ENCODE measurements at places on chromosomes 3 and 15.
A peak's percentile ranks its signal among the peaks of the same experiment; 100 is the strongest.

DNA sequence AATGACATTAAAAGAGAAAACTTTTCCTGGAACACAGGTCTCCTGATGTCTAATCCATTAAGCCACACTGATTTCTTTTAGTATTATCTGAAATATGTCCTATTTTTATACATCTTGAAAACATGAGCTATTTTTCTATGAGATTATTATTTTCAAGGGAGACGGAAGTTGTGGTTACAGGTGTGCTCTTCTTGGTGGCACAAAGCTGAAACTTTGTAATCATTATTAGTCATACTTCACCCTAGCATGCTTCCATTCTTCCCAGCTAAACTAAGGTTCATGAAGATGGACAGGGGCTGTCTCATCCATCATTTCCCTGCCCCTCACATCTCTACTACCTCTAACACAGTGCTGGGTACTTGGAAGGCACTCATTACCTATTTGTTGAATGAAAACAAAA lies 85.6 kb upstream of the POU1F1 start:
- H3K4me3 ChIP-seq = no peak overlapping the region
- H3K36me3 ChIP-seq = no peaks in the 10 kb centered on the region
- no peak for DNase-seq
- H3K27ac ChIP-seq = no peak overlapping the region
- no peaks in the 10 kb centered on the region for H3K27me3 ChIP-seq

DNA sequence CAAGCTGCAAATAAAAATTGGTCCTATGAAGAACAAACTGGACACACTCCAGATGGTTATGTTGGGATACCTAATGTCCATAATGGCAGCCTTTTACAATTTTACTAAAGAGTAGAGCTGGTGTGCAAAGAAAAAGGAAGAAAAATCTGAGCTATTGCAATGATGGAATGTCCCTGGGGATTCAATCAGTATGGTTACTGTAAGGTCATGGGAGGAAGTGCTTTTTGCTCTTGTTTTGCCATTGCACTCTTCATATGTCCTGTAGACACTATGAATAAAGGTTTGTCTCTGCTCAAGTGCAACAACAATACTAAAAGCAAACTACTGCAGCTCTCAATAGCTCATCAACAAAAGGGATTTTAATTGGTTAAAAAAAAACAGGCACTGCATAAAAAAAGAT lies 5.4 kb downstream of the PFN2 start:
- DNase-seq = no peak
- H3K36me3 ChIP-seq = no peaks in the 10 kb centered on the region
- H3K27me3 ChIP-seq = no peaks in the 10 kb centered on the region
- no peak overlapping the region for H3K27ac ChIP-seq
- H3K4me3 ChIP-seq = no peak overlapping the region
- H3K4me1 ChIP-seq = peaks cover 12% of the 10 kb centered on the region

DNA sequence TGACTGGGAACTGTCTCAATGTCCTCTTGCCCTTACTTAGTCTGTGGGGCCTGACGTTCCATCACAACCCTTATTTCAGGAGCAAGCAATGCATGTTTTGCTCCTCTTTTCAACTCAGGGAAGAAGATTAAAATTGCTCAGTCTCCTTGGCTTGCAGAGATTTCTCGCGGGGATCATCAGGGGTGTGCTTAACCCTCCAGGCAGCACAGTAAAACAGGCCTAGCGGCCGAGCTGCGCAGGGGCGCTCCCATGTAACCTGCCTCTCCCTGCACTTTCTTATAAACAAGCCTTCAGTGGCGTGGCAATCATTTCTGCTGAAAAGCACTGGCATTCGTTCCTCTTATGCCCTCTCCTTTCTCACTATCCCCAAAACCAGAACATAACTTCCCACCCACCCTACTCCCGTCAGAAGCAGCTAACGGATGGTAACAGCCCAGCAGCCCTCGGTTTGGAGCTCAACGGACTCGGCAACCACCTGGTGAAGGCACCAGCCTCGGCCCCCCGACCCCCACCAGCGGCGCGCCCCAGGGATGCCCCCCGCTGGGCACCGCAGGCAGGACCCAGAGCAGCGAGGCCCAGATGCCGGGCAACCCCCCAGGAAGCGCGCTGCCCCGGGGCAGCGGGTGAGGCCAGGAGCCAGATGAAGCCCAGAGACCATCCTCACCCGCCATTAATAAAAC lies 1.1 kb downstream of the MCF2L2 start:
- no peaks in the 10 kb centered on the region for H3K27me3 ChIP-seq
- H3K4me3 ChIP-seq = peak overlapping the region; percentile 60
- no peak for DNase-seq
- H3K4me1 ChIP-seq = peaks cover 14% of the 10 kb centered on the region

DNA sequence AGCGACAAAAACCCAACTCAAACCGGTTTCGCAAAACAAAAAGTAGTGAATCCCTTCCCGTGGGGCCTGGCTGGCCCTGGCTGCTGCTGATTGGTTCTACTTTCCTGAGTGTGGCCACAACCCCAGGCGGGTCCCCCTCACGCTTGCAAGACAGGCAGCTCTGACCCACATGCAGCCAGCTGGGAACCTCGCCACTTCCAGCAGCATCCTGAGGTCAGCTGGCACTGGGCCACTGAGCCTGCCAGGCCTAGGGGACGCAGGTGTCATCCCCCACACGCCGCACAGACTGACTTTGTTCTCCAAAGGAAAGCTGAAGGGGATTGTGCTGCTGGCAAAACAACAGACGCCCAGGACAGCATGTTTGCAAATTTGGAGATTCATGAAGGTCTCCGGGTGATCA lies 111.1 kb downstream of the TPRA1 start:
- H3K27me3 ChIP-seq = no peaks in the 10 kb centered on the region
- H3K4me1 ChIP-seq = no peaks in the 10 kb centered on the region
- no peak for DNase-seq
- H3K36me3 ChIP-seq = no peaks in the 10 kb centered on the region

GRCh38 chr3:12040902-12041301 lies 36.7 kb downstream of the SYN2 start:
- H3K4me3 ChIP-seq = no peak overlapping the region
- no peaks in the 10 kb centered on the region for H3K36me3 ChIP-seq
- DNase-seq = no peak
- H3K27me3 ChIP-seq = no peaks in the 10 kb centered on the region
- no peaks in the 10 kb centered on the region for H3K4me1 ChIP-seq

GRCh38 chr3:32082721-32083120 lies 23.7 kb upstream of the GPD1L start:
- no peaks in the 10 kb centered on the region for H3K27me3 ChIP-seq
- peak; percentile 3 for DNase-seq
- H3K27ac ChIP-seq = no peak overlapping the region
- no peaks in the 10 kb centered on the region for H3K36me3 ChIP-seq
- peaks cover 10% of the 10 kb centered on the region for H3K4me1 ChIP-seq
- no peak overlapping the region for H3K4me3 ChIP-seq

DNA sequence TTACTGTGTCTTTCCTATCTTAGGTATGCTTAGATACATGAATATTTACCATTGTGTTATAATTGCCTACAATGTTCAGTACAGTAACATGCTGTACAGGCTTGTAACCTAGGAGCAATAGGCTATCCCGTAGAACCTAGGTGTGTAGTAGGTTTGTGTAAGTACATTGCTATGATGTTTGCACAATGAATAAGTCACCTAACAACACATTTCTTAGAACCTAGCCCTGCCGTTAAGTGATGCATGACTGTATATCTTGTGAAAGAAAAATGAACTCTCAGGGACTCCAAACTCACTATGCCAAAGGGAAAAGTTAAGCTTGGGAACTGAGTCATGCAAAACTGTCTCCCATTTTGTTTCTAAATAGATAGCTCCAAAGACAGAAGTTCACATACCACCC lies 91.5 kb upstream of the ACP3 start:
- H3K4me3 ChIP-seq = no peak overlapping the region
- H3K36me3 ChIP-seq = no peaks in the 10 kb centered on the region
- peak overlapping the region; percentile 54 for H3K27ac ChIP-seq

GRCh38 chr15:49023354-49023753 lies 22.9 kb downstream of the SECISBP2L start:
- H3K4me1 ChIP-seq = no peaks in the 10 kb centered on the region
- H3K4me3 ChIP-seq = no peak overlapping the region
- no peak for DNase-seq
- peaks cover 20% of the 10 kb centered on the region for H3K36me3 ChIP-seq

- H3K27ac ChIP-seq = no peak overlapping the region
- no peaks in the 10 kb centered on the region for H3K27me3 ChIP-seq
- no peak for DNase-seq
- peaks cover 28% of the 10 kb centered on the region for H3K4me1 ChIP-seq
- no peak overlapping the region for H3K4me3 ChIP-seq
Observed at GRCh38 chr3:132198516-132198915, 118.7 kb upstream of the ACP3 start.

GRCh38 chr3:194683380-194683779 lies 2.3 kb upstream of the FAM43A start:
- H3K4me1 ChIP-seq = peaks cover 20% of the 10 kb centered on the region
- H3K4me3 ChIP-seq = no peak overlapping the region
- no peak overlapping the region for H3K27ac ChIP-seq
- H3K27me3 ChIP-seq = no peaks in the 10 kb centered on the region
- no peaks in the 10 kb centered on the region for H3K36me3 ChIP-seq

GRCh38 chr15:25333049-25333448 lies 105.8 kb downstream of the UBE3A start:
- peaks cover 6% of the 10 kb centered on the region for H3K4me1 ChIP-seq
- H3K36me3 ChIP-seq = no peaks in the 10 kb centered on the region
- no peak overlapping the region for H3K4me3 ChIP-seq
- no peak overlapping the region for H3K27ac ChIP-seq
- no peak for DNase-seq

GRCh38 chr3:189947948-189948723 lies 172.6 kb downstream of the P3H2 start:
- no peaks in the 10 kb centered on the region for H3K4me1 ChIP-seq
- no peak overlapping the region for H3K27ac ChIP-seq
- H3K4me3 ChIP-seq = no peak overlapping the region
- H3K36me3 ChIP-seq = no peaks in the 10 kb centered on the region

DNA sequence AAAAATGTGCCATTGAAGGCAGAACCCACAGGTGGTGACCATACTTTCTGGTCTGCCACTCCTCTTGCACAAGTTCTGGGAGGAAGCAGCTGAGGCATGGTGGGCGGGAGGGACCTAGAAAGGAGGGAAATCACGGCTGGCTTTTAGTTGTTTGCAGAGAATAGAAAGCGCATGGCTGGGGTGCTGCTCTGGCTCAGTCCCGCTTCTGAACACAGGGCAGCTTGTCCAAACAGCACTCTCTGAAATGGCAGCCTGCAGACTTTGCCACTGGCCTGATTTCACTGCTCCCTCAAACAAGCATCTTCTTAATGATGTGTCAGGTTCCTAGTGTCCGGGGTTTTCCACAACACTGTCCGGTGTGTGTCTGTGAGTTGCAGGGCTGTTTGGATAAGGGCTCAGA lies 76.7 kb downstream of the AAGAB start:
- H3K4me3 ChIP-seq = no peak overlapping the region
- no peaks in the 10 kb centered on the region for H3K27me3 ChIP-seq
- H3K4me1 ChIP-seq = peaks cover 32% of the 10 kb centered on the region
- no peaks in the 10 kb centered on the region for H3K36me3 ChIP-seq
- DNase-seq = no peak
- no peak overlapping the region for H3K27ac ChIP-seq

DNA sequence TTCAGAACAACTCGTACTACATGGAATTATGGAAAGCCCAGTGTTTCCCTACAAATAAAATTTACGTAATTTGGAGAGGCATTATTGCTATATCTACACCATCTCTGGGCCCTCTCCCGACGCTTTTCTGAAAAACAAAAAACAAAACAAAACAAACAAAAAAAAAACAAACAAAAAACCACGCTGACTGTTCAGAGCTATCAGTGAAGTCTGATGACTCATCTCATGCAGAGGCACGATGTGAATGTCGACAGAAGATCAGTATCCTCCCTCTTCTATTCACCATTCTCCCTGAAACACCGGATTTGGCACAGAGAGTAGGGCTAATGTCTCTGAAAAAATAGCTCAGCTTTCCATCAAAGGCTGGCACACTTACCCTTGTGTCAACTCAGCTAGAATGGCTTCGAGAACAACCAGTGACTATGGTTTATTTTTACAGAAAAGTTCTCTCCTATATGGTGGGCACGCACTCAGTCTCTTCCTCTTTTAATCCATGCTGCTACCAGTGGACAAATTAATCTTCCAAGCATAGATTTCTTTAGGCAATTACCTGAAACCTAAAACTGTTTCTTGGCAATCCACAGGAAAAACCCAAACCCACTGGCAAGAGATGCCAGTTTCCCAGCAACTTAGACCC lies 1.5 kb downstream of the CRBN start:
- peaks cover 15% of the 10 kb centered on the region for H3K4me1 ChIP-seq
- DNase-seq = no peak
- no peak overlapping the region for H3K4me3 ChIP-seq
- no peak overlapping the region for H3K27ac ChIP-seq
- no peaks in the 10 kb centered on the region for H3K27me3 ChIP-seq

- H3K4me1 ChIP-seq = no peaks in the 10 kb centered on the region
- no peak overlapping the region for H3K4me3 ChIP-seq
- H3K36me3 ChIP-seq = no peaks in the 10 kb centered on the region
- no peak overlapping the region for H3K27ac ChIP-seq
- H3K27me3 ChIP-seq = no peaks in the 10 kb centered on the region
Observed at GRCh38 chr3:100123112-100123511, 8.8 kb upstream of the FILIP1L start.

- H3K4me1 ChIP-seq = no peaks in the 10 kb centered on the region
- no peak overlapping the region for H3K4me3 ChIP-seq
- H3K36me3 ChIP-seq = no peaks in the 10 kb centered on the region
- no peak overlapping the region for H3K27ac ChIP-seq
- H3K27me3 ChIP-seq = no peaks in the 10 kb centered on the region
Observed at GRCh38 chr3:196976941-196977340, 8.3 kb upstream of the PIGZ start.

DNA sequence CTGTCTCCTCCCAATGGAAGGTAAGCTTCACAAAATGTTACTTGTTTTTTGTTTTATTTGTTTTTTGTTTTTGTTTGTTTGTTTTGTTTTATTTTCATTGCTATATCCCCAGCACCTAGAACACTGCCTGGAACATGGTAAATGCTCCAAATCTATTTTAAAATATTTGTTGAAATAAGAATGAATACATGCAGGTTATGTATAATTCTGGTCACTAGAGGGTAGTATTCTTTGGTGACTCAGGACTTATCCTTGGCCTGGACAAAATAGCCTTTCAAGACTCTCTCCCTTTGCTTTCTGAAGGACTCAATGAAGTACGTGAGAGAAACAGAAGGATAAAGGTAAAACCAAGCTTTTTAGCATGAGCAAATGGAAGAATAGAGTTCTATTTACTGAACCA lies 46.9 kb upstream of the PPP2R3A start:
- no peaks in the 10 kb centered on the region for H3K36me3 ChIP-seq
- H3K27me3 ChIP-seq = no peaks in the 10 kb centered on the region
- H3K27ac ChIP-seq = no peak overlapping the region
- no peak for DNase-seq
- H3K4me1 ChIP-seq = no peaks in the 10 kb centered on the region
- no peak overlapping the region for H3K4me3 ChIP-seq

- DNase-seq = peak; percentile 71
- no peak overlapping the region for H3K4me3 ChIP-seq
- H3K27me3 ChIP-seq = no peaks in the 10 kb centered on the region
- no peak overlapping the region for H3K27ac ChIP-seq
- no peaks in the 10 kb centered on the region for H3K36me3 ChIP-seq
Observed at GRCh38 chr15:73964736-73965093, 27.4 kb downstream of the STOML1 start.

- no peaks in the 10 kb centered on the region for H3K4me1 ChIP-seq
Observed at GRCh38 chr3:169841171-169841570, 28.5 kb upstream of the LRRC34 start.

- H3K4me3 ChIP-seq = peak within 1 kb of the TSS; percentile 68
- no peaks in the 10 kb centered on the region for H3K27me3 ChIP-seq
- H3K36me3 ChIP-seq = peaks cover 5% of the 10 kb centered on the region
- peaks cover 48% of the 10 kb centered on the region for H3K4me1 ChIP-seq
Observed at GRCh38 chr3:36992806-36993325, at the start of gene EPM2AIP1. EPM2AIP1 (minus strand) TSS chr3:36993131; CDS start chr3:36993077, 54 bp downstream.

GRCh38 chr3:131033480-131034080 lies 6.9 kb downstream of the NEK11 start:
- no peak overlapping the region for H3K27ac ChIP-seq
- no peak overlapping the region for H3K4me3 ChIP-seq
- H3K36me3 ChIP-seq = no peaks in the 10 kb centered on the region
- DNase-seq = no peak
- H3K4me1 ChIP-seq = peaks cover 28% of the 10 kb centered on the region

Measured in thyroid gland (tissue), 4 donors.